ENCODE measurements at places on chromosomes 11 and 22.
A peak's percentile ranks its signal among the peaks of the same experiment; 100 is the strongest.

DNA sequence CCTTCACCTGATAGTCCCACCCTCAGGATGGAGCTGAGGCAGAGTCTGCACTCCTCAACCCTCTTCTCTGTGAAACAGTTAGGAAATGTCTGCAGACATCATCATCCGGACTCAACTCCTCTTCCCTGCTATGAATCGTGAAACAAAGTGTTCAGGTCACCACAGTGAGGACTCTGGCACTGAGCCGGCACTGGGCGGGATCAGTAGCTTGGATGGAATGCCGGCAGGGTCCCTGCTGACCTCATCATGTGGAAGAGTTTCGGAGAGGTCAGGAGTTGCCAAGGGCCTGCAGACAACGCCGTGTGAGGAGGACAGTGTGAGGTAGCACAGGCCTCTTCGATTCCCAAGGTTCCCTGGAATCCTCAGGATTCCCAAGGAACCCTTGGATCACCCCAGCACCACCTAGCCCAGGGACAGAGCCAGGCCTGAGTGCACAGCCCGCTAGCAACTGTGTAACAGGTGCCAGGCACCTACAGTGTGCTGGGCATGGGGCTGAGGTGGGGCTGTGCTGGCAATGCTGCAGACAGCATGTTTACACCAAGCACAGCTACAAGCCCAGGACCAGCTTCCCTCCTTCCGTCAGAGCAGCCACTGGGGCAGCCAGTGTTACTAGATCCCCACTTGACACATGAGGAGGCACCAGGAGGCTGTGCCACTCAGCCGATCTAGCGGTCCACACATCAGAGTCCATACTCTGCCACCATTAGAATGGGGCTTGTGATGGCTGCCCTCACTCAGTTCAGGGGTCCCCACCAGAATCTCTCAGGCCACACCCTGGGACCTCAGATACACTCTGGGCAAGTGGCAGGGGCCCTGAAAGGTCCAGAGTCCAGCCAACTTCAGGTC, 693 bp upstream of the LINC01488 start:
- DNase-seq = no peak

- no peak for DNase-seq
Observed at GRCh38 chr22:44332946-44333345, 20.2 kb upstream of the SHISAL1 start.

DNA sequence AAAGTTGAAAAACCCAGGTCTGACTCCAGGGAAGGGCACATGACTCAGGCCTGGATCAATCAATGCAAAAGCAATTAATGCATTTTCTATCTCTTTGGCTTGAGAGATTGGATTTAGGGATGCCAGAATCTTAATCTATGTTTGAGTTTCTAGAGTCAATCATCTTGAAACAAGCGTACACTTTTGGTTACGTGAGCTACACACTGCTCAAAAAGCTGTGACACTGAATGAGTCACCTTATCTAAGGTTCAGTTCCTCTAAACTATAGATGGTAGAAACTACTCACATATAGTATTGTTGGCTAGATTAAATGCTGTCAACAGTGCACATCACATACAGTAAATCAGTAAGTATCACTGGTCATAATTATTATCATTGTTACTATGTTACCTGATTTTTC, 24.2 kb downstream of the MRE11 start:
- DNase-seq = no peak

- DNase-seq = no peak
Observed at GRCh38 chr11:64436000-64436399, 77.0 kb downstream of the RPS6KA4 start.

DNA sequence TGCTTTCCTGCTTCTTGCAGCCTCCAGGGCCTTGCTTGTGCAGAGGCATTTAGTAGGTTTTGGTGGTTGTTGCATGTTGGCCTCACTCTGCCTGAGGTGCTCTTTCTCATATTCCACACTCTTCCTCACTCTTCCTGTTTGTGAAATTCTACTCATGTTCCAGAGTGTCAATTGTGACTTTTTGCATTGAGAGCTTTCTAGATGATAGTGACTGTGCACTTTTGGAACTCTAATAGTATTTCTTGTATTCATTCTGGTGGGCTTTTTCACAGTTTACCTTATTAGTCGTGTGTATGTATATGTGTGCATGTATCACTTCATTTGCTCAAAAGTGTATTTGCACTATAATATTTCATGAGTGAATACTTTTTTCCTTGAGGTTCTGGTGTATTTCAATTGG, 11.3 kb downstream of the HSD17B12 start:
- no peak for DNase-seq

- DNase-seq = peak; percentile 50
Observed at GRCh38 chr22:42780070-42780540, 59.4 kb upstream of the A4GALT start.

Data from breast epithelium (tissue), 4 donors.